ENCODE measurements at places on chromosomes 1 and 21.

- DNase-seq, result peak; percentile 54
These were observed 9.9 kb upstream of the COG2 start for GRCh38 chr1:230632273-230632873.

DNA sequence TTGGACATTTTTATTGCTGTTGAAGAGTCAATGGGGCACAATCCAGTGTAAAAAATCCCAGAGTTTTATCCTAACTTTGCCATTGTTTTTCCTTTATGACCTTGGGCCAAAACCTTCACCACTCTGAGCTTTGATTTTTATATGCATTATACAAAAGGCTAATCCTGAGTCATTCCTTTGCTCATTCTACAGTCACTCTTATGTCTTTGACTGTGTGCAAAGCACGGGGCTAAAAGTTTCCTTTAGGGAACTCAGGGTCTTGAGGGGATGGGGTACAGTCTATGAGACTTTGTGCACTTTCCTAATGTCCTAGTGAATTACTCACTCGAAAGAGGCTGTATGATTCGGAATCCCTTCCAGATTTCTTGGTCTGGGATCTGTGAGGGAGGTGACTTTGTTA lies 543.2 kb upstream of the CAMK1G start:
- DNase-seq, result no peak

DNA sequence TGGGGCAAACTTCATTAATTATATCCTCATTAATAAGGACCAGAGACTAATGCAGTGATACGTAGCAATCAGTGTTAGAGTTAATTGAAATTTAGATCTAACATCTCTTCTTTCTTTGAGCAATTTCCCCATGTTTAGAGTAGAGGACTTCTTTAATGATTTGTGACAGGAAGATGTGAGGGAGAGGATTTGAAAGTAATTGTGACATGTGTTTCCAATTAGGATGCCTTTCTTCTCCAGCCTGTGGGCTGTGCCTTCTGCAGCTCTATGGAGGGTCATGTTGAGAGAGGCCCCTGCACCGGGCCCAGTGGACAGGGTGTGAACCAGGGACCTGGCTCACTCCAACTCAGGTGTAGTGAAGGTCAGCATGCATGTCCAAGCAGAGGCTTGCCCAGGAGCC lies 103.0 kb downstream of the GREM2 start:
- no peak for DNase-seq

DNA sequence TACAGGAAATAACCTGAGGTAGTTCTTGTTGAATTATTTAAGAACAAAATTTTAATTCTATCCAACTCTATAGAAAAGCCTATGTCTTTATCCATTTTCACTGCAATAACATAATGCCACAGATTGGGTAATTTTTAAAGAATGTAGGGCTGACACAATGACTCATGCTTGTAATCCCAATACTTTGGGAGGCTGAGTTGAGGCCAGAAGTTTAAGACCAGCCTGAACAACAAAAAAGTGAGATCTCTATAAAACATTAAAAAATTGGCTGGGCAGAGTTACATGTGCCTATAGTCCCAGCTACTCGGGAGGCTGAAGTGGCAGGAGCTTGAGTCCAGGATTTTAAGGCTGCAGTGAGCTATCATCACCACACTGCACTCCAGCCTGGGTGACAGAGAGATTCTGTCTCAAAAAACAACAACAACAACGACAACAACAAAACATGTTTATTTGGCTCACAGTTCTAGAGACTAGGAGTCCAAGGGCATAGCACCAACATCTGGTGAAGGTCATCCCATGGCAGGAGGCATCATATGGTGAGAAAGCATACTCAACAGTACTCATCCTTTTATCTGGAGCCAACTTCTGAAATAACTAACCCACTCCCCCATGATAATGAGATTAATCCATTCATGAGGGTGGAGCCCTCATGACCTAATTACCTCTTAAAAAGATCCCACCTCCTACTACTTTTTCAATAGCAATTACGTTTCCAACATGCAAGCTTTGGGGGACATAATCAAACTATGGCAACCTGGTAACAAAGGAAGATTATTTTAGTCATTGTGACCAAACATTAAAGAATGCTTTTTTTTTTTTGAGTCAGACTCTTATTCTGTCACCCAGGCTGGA lies 59.6 kb downstream of the ABL2 start:
- DNase-seq, result peak; percentile 42

DNA sequence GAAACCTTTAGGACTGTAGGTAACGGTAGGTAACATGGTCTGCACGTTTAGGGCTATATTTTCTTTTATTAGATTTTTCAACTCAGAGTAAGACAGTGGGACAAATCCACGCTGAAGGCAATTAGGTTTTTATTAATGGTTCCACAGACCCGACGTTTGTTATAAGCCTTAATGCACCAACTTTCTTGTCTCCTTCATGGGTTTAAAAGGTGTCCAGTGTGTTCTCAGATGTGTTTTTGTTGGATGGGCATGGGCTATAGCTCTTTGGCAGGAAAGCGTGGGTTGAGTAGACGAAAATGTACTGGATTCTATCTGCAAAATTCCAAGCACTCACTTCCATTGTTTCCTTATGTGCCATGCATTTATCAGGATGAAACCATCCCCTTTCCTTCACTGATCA lies 88.0 kb upstream of the SIM2 start:
- no peak for DNase-seq

- no peak for DNase-seq
These were observed 51.5 kb downstream of the FOXO6 start for GRCh38 chr1:41412748-41413147.

All from NB4 (cell line).